ENCODE measurements at places on chromosomes 11 and 22. TPM values are rescaled to one million over a fixed set of nuclear protein-coding genes. Genes with fewer than 3 reads are reported as not detected.

The FAM180B gene
- not detected for polyA plus RNA-seq

The SLC22A25 gene
- polyA plus RNA-seq: 0.02 TPM

The HSPB2 gene
- 2.0 TPM for polyA plus RNA-seq

The SCGB2A2 gene
- not detected for polyA plus RNA-seq

The DDI1 gene
- not detected for polyA plus RNA-seq

The OR51E2 gene
- not detected for polyA plus RNA-seq

The MAJIN gene
- not detected for polyA plus RNA-seq

The C11orf65 gene
- 0.16 TPM for polyA plus RNA-seq

The PRR5L gene
- polyA plus RNA-seq: 1.3 TPM

The KCNK7 gene
- polyA plus RNA-seq: 19.8 TPM

The PIK3C2A gene
- polyA plus RNA-seq: 5.6 TPM

The DAGLA gene
- 1.7 TPM for polyA plus RNA-seq

The PDXP gene
- 1.4 TPM for polyA plus RNA-seq

The LYVE1 gene
- 4.1 TPM for polyA plus RNA-seq

The PKP3 gene
- 332 TPM for polyA plus RNA-seq

The MMP12 gene
- polyA plus RNA-seq: 0.62 TPM

The CDCA5 gene
- 8.8 TPM for polyA plus RNA-seq

The OLFML1 gene
- 0.49 TPM for polyA plus RNA-seq

The C11orf91 gene
- polyA plus RNA-seq: 0.51 TPM

The SLCO2B1 gene
- polyA plus RNA-seq: 5.7 TPM

The KCNJ5 gene
- polyA plus RNA-seq: 0.08 TPM

The DLG2 gene
- 6.7 TPM for polyA plus RNA-seq

The CRYBB1 gene
- polyA plus RNA-seq: 0.14 TPM

The PLAAT5 gene
- polyA plus RNA-seq: 0.36 TPM

The APLNR gene
- polyA plus RNA-seq: 0.54 TPM

The SCGB1A1 gene
- 4.8 TPM for polyA plus RNA-seq

The RAB6A gene
- 59.4 TPM for polyA plus RNA-seq

The SLC43A3 gene
- 24.0 TPM for polyA plus RNA-seq

The LRRC10B gene
- polyA plus RNA-seq: 0.04 TPM

The ZBTB44 gene
- 7.2 TPM for polyA plus RNA-seq

The EXPH5 gene
- polyA plus RNA-seq: 3.4 TPM

The LGALS1 gene
- 160 TPM for polyA plus RNA-seq

The DDTL gene
- 1.4 TPM for polyA plus RNA-seq

The C11orf86 gene
- polyA plus RNA-seq: not detected

The PLEKHA7 gene
- polyA plus RNA-seq: 46.0 TPM

The MRGPRE gene
- polyA plus RNA-seq: not detected

The UBQLN3 gene
- polyA plus RNA-seq: not detected

The TEX54 gene
- not detected for polyA plus RNA-seq

The LMF2 gene
- polyA plus RNA-seq: 64.9 TPM
